ENCODE measurements at places on chromosomes 7 and 10.

DNA sequence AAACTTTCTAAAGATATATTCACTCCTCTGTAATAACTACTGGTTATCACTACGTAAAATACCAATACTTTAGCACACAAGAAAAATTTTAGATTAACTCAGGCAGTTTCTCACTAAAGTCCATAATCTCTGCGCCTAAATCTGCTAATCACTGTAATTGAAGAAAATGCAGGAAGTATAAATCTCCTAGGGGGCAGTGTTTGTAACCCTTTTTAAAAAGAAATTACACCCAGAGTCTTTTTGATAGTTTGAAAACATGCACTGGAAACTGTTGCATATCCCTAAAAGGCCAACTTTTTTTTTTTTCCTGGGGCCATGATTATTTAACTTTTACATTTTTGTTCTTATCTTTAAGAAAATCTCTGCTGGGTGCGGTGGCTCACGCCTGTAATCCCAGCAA, 209.6 kb downstream of the KIAA1217 start:
- no peak for DNase-seq

DNA sequence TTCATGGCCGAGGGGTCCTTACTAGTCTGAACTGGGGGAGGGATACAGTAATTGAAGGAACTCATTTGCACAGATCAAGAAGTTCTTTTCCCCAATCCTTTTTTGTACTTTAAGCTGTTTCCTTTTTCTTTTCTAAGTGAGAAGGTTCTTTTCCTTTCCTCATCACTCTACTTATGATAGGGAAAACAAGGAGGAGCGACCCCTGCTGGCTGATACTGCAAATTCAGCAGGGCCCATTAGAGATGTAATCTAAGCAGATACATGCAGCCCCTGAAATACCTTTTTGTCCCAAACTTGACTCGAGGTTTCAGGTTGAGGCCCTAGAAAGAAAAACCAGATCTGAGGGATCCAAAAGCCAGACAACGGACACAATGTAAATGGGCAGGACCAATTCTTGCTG, 305.5 kb downstream of the DNAJB9 start:
- no peak for DNase-seq

- DNase-seq: no peak
These were observed 130.1 kb downstream of the RGS10 start for GRCh38 chr10:119412244-119413092.

- no peak for DNase-seq
These were observed 78.8 kb upstream of the ANKRD1 start for GRCh38 chr10:90999512-91000172.

DNA sequence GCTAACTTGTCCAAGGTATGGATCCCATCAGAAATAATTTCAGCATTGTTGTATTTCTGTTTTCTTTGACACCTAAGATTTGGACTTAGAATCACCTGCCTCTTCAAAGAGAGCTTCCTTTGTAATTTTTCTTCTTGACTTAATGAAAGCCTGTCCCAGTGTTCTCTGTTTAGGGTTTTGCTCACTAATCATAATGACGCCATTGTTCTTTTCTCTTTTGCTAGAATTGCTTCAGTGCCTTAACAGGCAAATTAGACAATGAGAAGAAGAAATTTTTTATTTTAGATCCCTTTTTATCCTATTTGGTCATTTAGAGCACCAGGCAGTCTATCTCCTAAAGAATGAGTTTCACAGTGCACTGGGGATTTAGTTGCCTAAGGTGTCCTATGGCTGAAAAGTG, 128.5 kb downstream of the SND1 start:
- DNase-seq: no peak

GRCh38 chr10:101858723-101859500, 15.3 kb upstream of the KCNIP2 start:
- no peak for DNase-seq

Data from fibroblast of skin of left biceps (primary cell).